ENCODE measurements at places on chromosomes 16 and 17.

GRCh38 chr16:67658849-67659674 is 998 bp downstream of the ACD start:
- no peak for DNase-seq

DNA sequence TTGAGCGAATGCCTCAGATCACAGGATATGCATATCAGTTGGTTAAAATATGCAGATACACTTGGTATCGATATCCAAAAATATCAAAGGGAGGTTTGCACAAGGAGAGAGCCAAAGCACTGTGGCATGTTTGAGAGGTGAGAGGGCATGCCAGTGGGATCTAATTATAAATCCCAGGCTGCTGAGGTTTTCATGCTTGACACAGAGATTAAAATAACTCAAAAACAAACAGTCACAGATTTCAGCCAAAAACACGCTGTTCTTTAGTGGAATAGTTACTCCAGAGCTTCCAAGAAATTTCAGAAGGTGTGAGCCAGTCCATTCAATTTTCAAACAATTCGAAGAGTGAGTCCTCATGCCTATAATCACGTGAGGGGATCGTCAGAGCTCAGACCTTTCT is 477.9 kb downstream of the SOX9 start:
- no peak for DNase-seq

- DNase-seq: no peak
These were observed 13.4 kb upstream of the DNAJA2 start for GRCh38 chr16:46986896-46987295.

- DNase-seq: no peak
These were observed 8.5 kb upstream of the MED11 start for GRCh38 chr17:4722678-4723240.
